ENCODE measurements at places on chromosomes 2 and 18.
A peak's percentile ranks its signal among the peaks of the same experiment; 100 is the strongest.

GRCh38 chr18:10899481-10899880 lies 249.9 kb downstream of the PIEZO2 start:
- DNase-seq: no peak

DNA sequence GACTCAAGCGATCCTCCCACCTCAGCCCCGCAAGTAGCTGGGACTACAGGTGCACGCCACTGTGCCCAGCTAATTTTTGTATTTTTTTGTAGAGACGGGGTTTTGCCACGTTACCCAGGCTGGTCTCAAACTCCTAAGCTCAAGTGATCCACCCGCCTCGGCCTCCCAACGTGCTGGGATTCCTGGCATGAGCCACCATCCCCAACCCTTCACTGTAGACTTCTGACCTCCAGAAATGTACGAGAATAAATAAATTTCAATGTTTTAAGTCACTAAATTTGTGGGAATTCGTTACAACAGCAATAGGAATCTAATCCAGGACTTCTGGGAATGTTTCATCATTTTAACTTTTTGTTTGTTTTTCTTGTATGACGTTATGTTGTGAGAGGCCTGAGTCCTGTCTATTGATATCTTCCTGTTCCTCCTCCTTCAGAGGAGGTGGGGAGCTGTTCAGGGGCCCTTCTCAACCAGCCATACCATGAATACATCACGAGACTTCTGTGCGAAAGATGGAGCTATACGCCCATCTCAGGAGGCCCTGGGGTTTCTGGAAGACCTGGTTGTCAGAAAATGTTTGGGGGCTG lies 40.0 kb downstream of the TEX44 start:
- no peak for DNase-seq

DNA sequence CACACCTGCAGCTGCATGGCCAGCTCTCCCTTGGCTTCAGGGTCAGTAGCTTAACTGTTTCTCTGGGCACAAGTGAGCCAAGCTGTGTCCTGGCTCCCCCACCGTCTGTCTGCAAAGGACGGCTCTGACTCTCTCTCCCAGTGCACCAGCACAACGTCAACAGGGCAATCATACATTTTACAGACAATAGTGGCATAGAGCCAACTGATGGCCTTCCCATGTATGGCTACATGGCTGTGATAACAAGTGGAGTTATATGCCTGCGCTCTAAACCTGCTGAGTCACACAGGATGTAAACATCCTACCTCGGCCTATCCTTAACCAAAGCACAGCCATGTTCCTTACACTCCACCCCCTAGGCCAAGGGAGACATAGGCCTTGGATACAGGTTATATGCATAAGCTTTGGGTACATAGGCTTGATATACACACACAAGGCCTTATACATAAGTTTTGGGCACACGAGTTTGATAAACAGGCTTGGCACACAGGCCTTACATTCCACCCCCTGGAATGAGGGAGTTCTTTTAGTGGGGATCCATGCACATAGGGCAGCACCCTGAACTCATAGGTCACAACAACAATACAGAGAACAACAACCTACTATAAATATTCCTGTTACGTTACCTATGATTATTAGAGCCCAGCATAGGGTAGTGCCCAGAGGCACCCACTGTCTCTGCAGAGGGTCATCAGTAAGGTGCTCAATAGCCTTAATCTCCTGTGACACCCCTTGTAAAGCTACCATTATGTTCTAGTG lies 17.7 kb downstream of the PHOSPHO2 start:
- no peak for DNase-seq

DNA sequence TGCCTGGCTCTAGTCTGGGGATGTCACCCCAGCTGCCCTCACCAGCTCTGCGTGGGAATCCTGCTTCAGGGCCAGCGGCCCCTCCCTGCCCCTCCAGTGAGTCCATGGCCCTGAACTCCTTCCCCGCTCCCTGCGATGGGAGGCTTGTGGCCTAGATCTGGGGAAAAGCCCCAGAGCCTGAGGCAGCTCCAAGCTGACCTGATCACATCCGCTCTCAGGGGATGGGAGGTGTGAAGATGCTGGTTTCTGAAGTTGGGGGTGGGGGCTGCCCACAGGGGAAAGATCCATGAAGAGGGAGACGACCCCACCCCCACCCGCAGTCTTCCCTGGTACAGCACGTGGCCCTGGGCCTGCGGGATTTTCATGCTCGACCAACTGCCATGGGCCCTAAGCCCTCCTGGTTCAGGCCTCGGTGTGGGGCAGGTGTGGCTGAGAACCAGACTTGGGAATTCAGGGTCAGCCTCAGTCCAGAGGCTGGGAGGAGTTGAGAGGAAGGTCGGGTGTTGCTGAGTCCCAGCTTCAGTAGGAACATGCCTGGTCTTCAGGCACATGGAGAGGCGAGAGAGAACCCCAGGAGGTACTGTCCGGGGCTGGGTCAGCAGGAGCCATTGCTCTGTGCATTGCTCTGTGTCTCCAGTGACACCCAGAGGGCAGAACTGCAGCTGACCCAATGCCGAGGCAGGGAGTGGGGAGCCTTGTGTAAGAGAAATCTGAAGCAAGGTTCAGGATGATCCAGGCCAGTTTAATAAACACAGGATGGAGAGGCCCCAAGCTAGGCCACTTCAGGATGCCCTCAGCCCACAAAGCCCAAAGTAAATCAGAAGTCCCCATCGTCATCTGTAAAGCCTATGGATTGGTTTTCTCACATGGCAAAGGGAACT lies 115.1 kb downstream of the CAPN13 start:
- no peak for DNase-seq

DNA sequence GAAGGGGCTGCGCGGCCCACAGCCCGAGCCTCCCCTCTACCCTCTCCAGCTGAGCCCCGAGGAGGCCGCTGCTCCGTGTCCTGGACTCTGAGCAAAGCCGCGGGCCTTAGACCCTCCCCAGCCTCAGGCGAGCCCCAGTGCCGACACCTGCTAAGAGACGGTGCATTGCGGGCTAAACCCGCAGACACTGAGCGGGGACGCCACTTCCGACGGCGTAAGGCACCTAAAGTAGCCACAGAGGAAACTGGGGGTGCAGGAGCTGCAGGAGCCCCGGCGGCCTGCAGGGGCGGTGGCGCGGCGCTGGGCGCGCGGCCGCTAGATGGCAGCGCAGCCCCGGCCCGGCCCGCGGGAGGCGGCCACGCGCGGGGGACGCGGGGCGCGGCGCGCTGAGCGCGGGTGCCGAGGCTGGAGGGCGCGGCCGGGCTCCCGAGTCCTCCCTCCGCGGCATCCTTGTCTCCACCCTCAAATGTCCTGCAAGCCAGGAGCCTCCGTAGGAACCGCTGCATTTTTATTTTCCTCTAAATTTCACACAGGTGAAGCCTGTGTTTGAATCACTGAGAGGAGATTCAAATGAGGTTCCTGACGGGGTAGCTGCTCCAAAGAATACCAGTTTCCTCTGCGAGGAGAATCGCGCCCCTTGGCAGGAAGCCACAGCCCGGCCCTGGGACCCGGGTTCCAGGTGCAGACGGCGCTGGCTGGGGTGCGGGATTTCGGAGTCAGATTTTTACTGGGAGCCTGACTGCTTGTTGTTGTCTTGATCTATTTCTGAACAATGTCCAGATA lies 650.5 kb downstream of the GALR1 start:
- DNase-seq: peak; percentile 35

DNA sequence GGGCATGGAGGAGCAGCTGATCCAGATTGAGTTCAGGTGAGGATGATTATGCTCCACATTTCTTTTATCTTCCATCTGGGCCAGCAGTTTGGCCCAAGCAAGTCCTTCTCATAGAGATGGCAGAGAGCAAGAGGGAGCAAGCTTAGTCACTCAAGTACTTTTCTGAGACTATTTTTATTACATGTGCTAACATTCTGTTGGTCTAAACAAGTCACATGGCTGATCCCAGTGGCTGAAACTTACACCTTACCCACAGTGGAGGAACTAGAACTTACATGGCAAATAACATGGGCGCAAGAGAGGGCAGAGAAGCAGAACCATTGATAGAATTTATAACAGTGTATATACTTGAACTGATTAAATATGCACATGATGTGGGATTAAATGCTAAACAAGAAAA lies 105.7 kb downstream of the KYNU start:
- DNase-seq: no peak
